ENCODE measurements at places on chromosomes 4 and X. TPM values are rescaled to one million over a fixed set of nuclear protein-coding genes. Genes with fewer than 3 reads are reported as not detected.

SPOCK3 gene
- under 0.01 TPM for total RNA-seq

ADGRG4 gene
- total RNA-seq: not detected

PNMA6F gene
- total RNA-seq: not detected

TSPAN5 gene
- total RNA-seq: 94.8 TPM
